ENCODE measurements at places on chromosomes 12 and 14.

- DNase-seq: no peak
These were observed 8.2 kb downstream of the GOLT1B start for GRCh38 chr12:21509768-21510167.

- DNase-seq: no peak
These were observed 327.5 kb upstream of the RTL1 start for GRCh38 chr14:101230851-101231550.

GRCh38 chr12:123681605-123682004, 10.7 kb downstream of the TCTN2 start:
- DNase-seq: no peak

DNA sequence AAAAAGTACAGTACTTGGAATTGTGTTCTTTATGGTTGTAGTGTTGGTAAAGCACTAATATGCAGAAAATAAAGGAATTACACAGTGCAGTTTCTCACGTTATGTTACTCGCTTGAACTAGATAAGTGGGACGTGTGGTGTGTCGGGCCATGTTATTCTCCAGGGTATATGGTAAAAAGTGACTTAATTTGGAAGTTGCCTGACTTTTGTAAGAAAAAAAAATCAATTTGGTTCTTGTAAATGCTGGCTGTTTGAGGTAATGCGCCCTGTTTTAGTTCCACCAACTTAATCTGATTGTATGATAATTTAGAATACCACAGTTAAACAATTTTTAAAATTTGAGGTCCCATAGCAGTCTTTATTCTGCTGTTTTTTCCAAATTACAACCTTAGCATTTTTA, 4.1 kb downstream of the ARF6 start:
- no peak for DNase-seq

GRCh38 chr12:123120452-123121166, 30.3 kb downstream of the PITPNM2 start:
- no peak for DNase-seq

- DNase-seq: no peak
These were observed 21.0 kb upstream of the SLC6A12 start for GRCh38 chr12:234891-235415.

DNA sequence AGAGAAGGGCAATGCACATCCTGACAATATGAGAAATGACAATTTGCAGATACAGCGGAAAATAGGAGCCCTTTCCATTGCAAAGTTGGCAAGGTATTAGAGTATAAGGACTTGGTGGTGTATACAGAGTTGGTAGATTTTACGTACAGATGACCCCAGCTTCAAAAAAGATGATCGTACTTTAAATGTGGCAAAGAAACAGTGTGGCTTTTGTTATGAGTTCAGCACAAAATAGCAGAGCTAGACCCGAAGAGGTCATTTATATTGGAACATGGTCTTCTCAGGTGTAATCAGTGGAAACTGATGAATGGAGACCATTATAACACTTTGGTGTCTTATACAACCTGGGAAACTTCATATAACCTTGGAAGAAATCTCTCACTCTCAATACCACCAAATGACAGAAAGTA, 2.3 kb downstream of the CLEC2B start:
- no peak for DNase-seq

GRCh38 chr12:40382217-40382616, 157.4 kb downstream of the LRRK2 start:
- no peak for DNase-seq

GRCh38 chr14:93113678-93114067, 2.1 kb downstream of the ITPK1 start:
- DNase-seq: no peak

DNA sequence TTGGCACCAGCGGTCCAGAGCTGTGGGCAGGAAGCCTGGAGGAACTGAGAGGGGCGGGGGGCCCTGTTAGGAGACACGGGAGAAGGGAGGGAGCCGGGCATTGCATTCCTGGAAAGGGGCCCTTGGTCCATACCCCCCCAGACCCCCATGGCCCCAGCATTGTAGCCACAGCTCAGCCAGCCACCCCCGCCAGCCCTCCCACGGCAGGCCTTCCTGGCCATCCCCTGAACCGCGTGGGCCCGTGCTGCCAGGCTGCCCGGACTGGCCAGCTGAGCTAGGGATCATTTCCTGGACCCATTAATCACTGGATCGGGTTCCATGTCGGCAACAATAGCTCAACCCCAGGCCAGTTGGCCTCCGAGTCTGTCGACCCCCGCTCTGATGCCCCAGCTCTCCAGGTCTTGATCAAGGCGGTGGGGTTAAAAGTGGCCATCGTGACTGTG, 39.8 kb upstream of the DIO3 start:
- no peak for DNase-seq

- no peak for DNase-seq
These were observed 86.3 kb downstream of the KIF26A start for GRCh38 chr14:104224506-104225277.

GRCh38 chr12:25151476-25151875, 43.5 kb downstream of the DNAI7 start:
- no peak for DNase-seq

- no peak for DNase-seq
These were observed 69.4 kb downstream of the IRF2BPL start for GRCh38 chr14:76958980-76959710.

- no peak for DNase-seq
These were observed 315.1 kb upstream of the PRKD1 start for GRCh38 chr14:30242744-30243143.

DNA sequence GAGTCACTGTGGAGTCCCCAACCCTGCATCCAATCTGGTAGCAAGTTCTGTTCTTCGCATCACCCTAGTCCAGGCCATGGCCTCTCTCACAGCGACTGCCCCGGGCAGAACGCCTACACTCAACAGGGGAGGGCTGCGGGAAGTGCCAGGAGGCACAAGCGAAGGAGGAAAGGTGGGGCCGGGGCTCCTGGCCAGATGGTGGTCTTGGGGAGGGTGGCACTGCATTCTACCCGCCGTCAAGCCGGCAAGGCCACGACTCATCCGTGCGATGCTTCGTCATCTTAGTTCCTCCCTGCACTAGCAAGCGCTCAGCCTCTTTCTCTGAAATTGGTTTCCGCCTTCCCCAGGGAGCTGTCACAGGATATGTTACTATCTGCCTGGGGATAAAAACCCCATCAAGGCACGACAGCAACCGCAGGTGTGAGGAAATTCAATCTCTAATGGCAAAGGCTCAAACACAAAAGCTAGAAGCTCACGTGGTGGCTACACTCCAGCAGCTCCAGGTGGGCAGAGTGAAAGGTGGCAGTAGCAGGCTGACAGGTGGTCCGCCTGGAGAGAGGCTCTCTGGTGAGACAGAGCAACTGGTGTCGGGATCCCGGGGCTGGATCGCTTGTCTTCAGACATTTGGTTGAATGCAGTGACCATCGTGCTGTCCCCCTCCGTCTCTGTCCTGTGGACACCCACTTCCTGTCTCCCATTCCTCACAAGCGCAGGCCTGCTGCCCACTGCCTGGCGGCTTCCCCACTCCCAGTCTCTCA, 34.1 kb downstream of the ACADS start:
- DNase-seq: peak; percentile 62

- DNase-seq: no peak
These were observed 168.2 kb downstream of the ZFP36L1 start for GRCh38 chr14:68624541-68625220.

DNA sequence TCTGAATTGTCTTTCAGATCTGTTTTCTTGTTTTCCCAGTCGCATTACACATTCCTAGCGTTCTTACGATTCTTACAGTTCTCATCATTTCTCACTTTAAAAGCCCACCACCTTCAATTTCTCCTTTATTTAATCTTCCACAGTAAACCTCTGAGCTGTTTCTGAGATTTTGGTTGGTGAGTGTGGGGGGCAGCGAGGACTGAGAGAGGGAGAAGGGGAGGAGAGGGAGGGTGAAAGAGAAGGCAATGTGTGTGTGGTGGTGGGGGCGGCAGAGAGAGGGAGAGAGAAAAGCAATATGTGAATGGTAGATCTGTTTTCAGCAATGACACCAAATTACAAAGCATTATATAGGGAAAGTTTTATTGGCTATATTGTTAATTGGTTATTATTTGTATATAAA, 282.6 kb downstream of the SOX5 start:
- no peak for DNase-seq

DNA sequence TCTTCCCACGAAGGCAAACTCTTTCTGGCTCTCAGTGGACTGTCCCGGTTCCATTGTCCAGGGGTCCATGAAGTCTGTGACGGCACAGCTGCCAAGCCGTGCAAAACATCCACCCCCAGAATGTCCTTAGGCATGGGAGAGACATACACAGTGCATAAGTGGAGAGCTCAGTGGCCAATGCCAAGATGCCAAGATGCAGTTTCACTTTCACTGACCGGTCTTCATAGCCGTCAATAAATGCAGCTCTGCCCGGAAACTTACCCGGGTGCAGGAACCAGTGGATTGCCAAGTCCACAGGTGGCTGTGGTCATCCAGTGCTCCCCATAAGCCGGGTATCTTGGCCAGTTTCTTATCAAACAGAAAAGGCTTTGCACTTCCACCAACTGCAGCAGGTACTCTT, 162.3 kb downstream of the PTCSC3 start:
- DNase-seq: no peak

DNA sequence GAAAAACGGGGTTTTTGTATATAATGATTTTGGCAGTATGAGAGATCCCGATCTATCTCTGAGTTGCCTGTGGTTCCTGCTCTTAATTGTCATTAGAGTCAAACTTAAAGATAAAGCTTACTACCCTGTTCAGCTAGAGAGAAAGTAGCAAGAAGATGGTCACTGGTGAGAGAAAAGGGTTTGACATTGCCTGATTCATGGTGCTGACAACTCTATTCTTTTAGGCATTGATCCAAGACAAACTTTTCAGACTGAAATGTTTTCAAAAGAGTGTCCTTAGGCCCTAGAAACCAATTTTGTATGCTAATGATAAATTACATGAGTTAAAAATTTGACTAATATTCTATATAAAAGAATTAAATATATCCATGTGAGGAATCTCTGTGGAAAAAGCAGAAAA, 35.1 kb downstream of the PELI2 start:
- no peak for DNase-seq

GRCh38 chr14:89374908-89375307, 42.1 kb downstream of the FOXN3 start:
- no peak for DNase-seq

DNA sequence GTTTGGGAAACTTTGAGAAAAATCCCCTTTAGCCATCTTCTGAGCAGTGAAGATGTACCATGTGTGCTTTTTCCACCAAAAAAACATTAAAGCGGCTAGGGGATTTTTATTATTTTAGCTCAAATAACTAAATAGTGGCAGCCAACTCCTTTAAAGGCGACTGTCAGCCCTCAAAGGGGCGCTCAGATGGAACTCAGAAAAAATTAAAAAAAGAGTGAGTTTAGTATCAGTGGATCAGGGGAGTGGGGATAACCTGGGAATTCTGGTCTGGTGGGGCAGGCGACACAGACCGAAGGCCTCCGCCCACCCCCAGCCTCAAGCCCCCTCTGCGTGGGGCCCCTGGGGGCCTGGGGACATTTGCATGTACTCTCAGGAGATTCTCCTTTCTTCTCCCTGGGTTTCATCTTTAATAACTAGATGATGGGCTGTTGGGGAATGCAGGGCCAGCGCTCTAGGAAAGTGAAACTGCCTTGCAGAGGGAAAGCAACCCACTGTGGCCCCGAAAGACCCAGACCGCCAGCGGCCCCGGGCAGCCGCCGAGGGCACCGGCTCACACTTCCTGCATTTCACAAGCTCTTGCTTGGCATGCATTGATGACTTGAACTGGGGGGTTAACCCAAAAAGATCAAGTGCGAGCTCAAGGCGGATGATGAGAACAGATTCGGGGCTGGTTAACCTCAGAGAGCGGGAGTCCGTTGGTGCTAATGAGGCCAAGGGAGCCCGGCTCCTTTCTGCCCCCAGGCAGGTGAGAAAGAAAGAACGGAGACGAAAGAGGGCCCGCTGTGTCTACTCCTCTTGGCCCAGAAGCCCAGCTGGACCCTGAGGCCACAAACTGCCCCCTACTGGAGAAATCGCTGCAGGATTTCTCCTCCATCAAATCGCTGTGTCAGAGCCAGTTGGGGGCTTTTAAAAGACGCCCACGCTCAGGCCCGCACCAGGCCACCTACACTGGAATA, 7.3 kb upstream of the BATF start:
- DNase-seq: no peak

- DNase-seq: no peak
These were observed 377.7 kb downstream of the SLC16A7 start for GRCh38 chr12:59973515-59973914.

DNA sequence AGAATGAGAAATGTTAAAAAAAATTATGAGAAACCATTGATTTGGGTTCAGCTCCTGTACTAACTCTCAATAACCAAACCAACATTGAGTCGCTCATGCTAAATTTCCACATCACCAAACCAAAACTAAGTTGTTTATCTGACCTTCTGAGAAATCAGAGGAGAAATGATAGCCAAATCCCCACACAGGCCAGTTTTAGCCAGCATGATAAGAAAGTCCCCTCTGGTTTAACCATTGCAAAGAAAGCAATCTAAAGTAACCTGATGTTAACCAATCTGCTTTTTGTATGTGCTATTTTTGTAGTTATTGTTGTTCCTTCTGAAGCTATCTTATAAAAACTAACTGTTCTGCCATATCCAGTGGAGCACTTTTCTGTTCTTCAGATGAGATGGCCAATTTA, 599.7 kb downstream of the SLC16A7 start:
- DNase-seq: no peak

GRCh38 chr12:75764091-75764841, 252.9 kb upstream of the KRR1 start:
- DNase-seq: no peak

- no peak for DNase-seq
These were observed 82.9 kb downstream of the ARF6 start for GRCh38 chr14:49975799-49976198.

DNA sequence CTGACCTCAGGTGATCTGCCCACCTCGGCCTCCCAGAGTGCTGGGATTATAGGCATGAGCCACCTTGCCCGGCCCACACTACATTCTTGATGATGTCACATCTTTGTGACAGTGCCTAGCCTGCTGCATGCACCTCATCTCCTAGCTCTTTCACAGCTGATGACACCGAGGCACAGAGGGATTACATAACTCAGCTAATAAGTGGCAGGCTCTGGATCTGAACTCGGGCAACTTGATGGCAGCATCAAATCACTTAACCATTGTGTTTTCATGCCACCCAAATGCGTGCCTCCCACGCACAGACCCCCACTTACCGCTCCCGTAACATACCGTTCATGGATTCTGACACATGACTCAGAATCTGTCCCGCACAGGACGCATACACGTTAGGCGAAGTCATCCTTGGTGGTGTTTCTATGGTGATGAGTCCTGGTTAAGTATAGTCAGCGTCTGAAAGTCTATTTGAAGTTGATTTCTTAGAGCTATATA, 7.4 kb downstream of the TMEM120B start:
- DNase-seq: no peak

DNA sequence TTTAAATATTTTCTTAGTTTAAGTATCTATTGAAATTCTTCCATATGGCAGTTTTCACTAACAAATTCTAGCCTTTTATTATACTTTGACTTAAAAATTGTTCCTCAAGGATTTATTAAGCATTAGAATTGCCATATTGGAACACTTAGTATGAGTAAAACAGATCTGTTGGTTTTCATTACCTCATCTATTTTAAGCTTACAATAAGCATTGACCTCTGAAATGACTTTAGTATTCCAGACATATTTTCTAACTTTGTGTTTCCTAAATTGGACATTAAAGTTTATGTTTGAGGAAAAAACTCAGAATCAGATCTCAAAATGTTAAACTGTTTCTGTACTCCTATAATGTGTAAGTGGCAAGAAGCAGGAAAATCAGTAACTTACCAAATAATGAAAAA, 48.4 kb downstream of the CSRP2 start:
- DNase-seq: no peak

GRCh38 chr14:54447231-54447692, 6.1 kb upstream of the CNIH1 start:
- no peak for DNase-seq

- DNase-seq: no peak
These were observed 62.1 kb downstream of the PPP2R5C start for GRCh38 chr14:101823511-101824120.

- DNase-seq: no peak
These were observed 163.4 kb upstream of the DDHD1 start for GRCh38 chr14:53316504-53316903.

Measured in NCI-H1092 (cell line).